Thoracic aorta (tissue), 2 donors: ENCODE measurements at places on chromosomes 2 and 18.
A peak's percentile ranks its signal among the peaks of the same experiment; 100 is the strongest.

- H3K36me3 ChIP-seq = no peaks in the 10 kb centered on the region
- no peaks in the 10 kb centered on the region for H3K27me3 ChIP-seq
- H3K4me3 ChIP-seq = no peak overlapping the region
- no peak overlapping the region for H3K27ac ChIP-seq
- no peak for DNase-seq
Observed at GRCh38 chr2:220916931-220917330, 655.2 kb downstream of the EPHA4 start.

DNA sequence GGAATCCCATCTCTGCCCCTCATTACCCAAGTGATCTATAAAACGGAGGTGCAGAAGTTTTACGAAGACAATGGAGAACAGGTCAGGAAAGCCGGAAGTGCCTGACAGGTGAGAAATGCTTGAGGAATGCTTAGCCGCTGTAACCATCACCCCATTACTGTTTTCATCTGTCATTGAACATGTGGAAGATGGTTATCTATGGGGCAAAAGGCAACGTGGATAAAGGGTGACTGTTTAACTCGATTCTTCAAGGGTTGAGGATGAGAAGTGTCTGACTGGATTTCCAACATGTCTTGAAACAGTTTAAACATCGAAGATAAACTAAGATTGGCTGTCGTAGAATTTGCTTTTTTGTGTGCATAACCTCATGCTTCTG, 17.3 kb downstream of the HK2 start:
- no peak overlapping the region for H3K4me3 ChIP-seq
- no peaks in the 10 kb centered on the region for H3K36me3 ChIP-seq
- H3K27me3 ChIP-seq = no peaks in the 10 kb centered on the region
- peaks cover 20% of the 10 kb centered on the region for H3K4me1 ChIP-seq

DNA sequence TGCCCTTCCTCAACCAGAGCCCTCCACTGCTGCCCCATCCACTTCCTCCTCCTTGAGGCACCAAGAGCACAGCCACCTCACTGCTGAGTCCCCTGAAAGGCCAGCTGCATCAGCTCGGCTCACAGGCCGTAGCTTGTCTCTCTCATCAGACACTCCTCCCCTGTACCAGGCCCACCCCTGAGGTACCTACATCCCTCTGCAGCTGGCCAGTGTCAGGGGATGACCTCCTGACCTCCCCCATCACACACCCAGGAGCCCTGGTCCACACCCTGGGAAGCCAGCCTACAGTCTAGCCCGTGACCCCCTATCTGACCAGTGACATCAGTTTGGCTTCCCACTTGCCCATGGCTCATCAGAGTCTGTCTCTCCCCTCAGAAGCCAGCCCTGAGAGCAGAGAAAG, 205.6 kb downstream of the TNS1 start:
- H3K4me3 ChIP-seq = no peak overlapping the region
- H3K27ac ChIP-seq = peak overlapping the region; percentile 45
- peaks cover 33% of the 10 kb centered on the region for H3K36me3 ChIP-seq
- peak; percentile 2 for DNase-seq
- H3K4me1 ChIP-seq = no peaks in the 10 kb centered on the region

- no peak overlapping the region for H3K27ac ChIP-seq
- H3K27me3 ChIP-seq = no peaks in the 10 kb centered on the region
- no peak overlapping the region for H3K4me3 ChIP-seq
- DNase-seq = no peak
Observed at GRCh38 chr2:105545730-105546627, 147.1 kb upstream of the FHL2 start.

GRCh38 chr2:191376981-191377629, 131.9 kb downstream of the MYO1B start:
- no peaks in the 10 kb centered on the region for H3K27me3 ChIP-seq
- no peak overlapping the region for H3K27ac ChIP-seq
- DNase-seq = peak; percentile 70
- no peaks in the 10 kb centered on the region for H3K36me3 ChIP-seq
- H3K4me3 ChIP-seq = no peak overlapping the region

DNA sequence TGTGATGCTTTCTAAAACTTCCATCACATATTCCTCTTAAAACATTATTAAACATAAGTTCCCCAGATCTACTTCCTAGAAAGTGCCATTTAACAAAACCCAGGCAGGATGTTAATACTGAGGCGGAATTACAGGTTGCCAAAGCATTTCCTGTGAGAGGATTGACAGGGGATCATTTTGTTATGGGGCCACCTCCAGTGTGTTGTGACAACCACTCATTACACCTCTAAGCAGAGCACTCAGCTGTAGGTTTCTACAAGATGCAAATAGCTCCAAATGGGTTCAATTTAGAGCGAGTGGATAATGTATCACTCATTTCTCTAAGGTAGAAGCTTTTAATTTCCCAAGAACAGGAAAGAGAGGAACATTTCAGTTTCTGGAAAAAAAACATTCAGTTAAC, 1429.5 kb upstream of the ACVR2A start:
- no peak overlapping the region for H3K4me3 ChIP-seq
- H3K27ac ChIP-seq = no peak overlapping the region
- H3K27me3 ChIP-seq = no peaks in the 10 kb centered on the region
- DNase-seq = no peak

- no peak for DNase-seq
- no peak overlapping the region for H3K27ac ChIP-seq
- H3K36me3 ChIP-seq = no peaks in the 10 kb centered on the region
- H3K27me3 ChIP-seq = no peaks in the 10 kb centered on the region
- H3K4me3 ChIP-seq = no peak overlapping the region
Observed at GRCh38 chr2:62458206-62458641, 47.8 kb downstream of the TMEM17 start.

DNA sequence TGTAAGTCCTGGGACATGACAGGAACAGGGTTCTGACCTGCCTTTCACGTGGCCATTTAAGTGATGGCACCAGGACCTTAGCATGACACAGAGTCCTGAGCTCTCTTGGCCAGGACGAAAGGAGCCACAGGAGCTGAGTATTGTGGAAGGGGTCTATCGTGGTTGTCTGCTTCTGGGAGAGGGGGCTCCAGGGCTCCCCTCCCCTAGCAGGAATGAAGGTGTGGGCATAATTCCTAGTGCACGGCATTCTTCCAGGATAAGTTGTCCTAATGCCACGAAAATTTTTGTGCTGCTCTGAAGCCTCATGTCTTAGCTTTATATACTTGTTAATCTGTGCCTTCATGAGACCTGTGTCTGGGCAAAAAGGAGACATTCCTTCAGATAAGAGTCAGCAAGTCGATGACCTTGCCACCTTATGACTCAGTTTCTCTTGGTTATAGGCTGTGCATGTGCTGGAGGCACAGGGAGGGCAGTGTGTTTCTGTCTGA, 17.1 kb downstream of the GATA6 start:
- peak overlapping the region; percentile 31 for H3K4me3 ChIP-seq
- H3K4me1 ChIP-seq = peaks cover 93% of the 10 kb centered on the region
- no peak for DNase-seq
- no peaks in the 10 kb centered on the region for H3K27me3 ChIP-seq
- H3K27ac ChIP-seq = peak overlapping the region; percentile 93

GRCh38 chr2:190303647-190304046, 16.0 kb downstream of the HIBCH start:
- no peak overlapping the region for H3K4me3 ChIP-seq
- peaks cover 4% of the 10 kb centered on the region for H3K4me1 ChIP-seq
- no peaks in the 10 kb centered on the region for H3K27me3 ChIP-seq
- DNase-seq = no peak

- H3K4me1 ChIP-seq = peaks cover 9% of the 10 kb centered on the region
- DNase-seq = no peak
- no peak overlapping the region for H3K4me3 ChIP-seq
- H3K27me3 ChIP-seq = no peaks in the 10 kb centered on the region
- H3K36me3 ChIP-seq = no peaks in the 10 kb centered on the region
Observed at GRCh38 chr2:86372641-86373502, 35.4 kb upstream of the REEP1 start.

DNA sequence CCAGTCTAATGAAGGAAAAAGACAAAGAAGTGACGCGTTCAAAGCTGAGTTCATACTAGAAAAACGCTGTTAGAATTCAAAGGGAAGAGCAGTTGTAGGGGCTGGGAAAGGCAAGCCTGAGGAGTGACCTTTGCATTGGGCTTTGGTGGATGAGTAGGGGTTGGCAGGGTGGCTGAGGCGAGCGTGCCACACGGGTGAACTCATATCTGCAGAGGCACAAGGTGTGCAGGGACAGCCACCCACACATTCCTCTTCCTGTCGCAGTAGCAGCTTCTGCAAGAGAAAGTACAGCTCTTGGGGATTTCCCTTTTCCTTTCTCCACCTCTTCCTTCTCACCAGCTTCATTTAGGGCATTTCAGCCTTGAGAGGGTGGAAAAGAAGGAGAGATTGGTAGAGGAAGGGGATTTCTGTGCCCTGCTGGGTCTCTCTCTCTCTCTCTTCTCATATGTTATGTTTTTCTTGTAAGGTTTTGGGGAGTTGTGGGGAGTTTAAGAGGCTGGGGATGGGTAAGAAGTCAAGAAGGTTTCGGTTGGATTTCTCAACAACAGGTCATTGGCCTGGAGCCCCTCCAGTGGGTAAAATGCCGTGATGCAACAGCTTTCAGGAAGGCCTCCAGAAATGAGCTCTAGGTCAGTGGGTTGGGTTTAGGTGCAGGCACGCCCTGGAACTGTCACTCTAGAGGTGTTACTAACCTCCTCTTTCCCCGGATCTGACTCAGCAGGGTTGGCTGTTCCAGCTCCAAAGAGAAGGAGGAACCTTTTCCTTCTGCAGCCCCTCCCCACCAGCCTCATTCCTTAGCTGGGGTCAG, 40.1 kb downstream of the ODC1 start:
- DNase-seq = peak; percentile 43
- H3K4me3 ChIP-seq = no peak overlapping the region
- H3K4me1 ChIP-seq = peaks cover 56% of the 10 kb centered on the region
- no peak overlapping the region for H3K27ac ChIP-seq

DNA sequence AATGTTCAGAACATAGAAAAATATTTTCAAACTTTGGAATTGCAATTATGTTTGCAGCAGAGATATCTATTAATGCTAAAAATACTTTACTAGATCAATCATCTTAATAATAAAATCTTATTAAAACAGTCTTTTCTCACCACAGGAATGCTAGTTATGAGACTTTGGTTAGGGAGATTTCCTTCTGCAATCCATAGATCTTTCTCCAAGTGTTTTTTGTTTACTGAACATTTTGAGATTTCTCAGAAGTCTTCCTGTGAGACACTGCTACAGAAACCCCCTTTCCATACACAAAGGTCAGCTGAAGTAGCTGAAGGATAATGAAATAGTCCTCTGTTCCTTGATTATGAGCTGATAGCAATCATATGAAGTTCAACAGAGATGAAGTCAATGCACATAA, 59.4 kb upstream of the RAPH1 start:
- H3K4me1 ChIP-seq = peaks cover 28% of the 10 kb centered on the region
- H3K36me3 ChIP-seq = no peaks in the 10 kb centered on the region
- no peaks in the 10 kb centered on the region for H3K27me3 ChIP-seq
- no peak overlapping the region for H3K4me3 ChIP-seq
- H3K27ac ChIP-seq = no peak overlapping the region

DNA sequence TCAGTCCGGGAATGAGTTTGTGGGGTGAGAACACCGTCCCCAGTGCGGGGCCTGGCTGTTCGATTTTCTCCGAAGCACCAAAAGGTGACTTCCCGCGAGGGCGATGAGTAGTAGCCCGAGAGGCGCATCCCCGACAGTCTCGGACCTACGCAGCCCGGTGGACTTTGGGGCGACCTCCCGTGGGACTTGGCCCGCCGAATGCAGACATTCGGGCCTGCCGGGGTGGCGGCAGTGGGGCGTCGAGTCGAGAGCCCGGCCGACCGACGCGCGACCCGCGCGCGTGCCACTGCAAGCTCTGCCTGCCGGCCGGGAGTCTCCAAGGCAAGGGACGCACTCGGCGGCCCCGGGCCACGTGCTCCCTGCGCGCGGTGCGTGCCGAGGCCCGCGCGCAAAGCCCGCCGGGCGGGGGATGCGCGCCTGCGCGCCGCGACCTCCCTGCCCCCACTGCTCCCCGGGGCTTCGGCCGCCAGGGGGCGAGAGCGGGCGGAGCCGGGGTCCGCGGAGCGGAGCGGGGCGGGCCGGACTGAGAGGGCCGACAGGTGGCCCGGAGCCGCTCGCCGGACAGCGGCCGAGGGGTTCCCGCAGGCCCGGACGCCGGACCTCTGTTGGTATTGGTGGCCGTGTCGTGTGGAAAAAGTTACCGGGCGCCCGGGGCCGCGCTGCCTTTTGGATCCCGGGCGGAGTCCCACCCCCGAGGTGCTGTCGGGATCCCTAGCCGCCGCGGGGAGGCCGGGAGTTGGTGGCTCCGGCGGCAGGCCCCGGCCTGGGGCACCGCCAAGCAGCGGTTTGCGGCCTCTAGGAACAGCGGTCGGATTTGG, 1.9 kb downstream of the PTMA start:
- H3K27ac ChIP-seq = peak overlapping the region; percentile 99
- peaks cover 16% of the 10 kb centered on the region for H3K4me1 ChIP-seq
- DNase-seq = no peak

GRCh38 chr2:11022064-11022463, 110.3 kb downstream of the KCNF1 start:
- no peak overlapping the region for H3K27ac ChIP-seq
- no peak for DNase-seq
- H3K4me1 ChIP-seq = no peaks in the 10 kb centered on the region
- H3K27me3 ChIP-seq = no peaks in the 10 kb centered on the region

DNA sequence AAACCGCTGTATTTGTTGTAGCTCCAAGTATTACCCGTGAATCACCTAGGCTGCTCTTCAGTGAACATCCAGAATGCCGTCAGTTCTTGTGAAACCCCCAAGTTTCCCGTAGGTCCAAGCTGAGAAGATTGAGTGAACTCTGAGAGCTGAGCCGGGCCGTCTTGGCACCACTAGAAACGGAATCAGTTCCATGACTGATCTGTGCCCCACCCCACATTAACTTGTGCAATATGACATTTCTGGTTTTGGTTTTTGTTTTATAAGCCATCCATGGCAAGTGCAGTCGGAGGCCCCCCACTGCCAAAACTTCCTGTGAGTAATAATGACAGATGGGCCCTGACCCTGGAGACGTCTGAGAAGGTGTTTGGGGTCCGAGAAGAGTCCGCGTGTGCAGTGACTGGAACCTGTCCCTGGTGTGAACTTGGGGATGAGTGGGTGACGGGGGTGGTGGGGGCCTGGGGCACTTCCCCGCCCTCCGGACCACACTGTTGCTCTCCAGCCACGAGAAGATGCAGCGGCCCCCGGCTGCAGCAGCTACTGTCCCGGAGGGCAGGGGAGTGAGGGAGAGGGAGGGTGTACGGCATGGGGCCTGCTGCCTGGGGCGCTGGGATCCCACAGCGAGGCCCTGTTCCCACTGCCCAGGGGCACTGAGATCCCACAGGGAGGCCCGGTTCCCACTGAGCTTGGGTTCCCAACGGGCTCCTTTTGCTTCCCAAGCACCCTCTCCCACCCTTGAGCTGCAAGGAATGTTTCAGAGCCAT, 26.5 kb downstream of the NFATC1 start:
- no peaks in the 10 kb centered on the region for H3K4me1 ChIP-seq
- H3K36me3 ChIP-seq = peaks cover 6% of the 10 kb centered on the region
- H3K4me3 ChIP-seq = no peak overlapping the region
- no peak for DNase-seq
